A673 (cell line): ENCODE measurements at places on chromosomes 6 and 20.

GRCh38 chr6:20693466-20694063 is 159.3 kb downstream of the CDKAL1 start:
- DNase-seq, result no peak

DNA sequence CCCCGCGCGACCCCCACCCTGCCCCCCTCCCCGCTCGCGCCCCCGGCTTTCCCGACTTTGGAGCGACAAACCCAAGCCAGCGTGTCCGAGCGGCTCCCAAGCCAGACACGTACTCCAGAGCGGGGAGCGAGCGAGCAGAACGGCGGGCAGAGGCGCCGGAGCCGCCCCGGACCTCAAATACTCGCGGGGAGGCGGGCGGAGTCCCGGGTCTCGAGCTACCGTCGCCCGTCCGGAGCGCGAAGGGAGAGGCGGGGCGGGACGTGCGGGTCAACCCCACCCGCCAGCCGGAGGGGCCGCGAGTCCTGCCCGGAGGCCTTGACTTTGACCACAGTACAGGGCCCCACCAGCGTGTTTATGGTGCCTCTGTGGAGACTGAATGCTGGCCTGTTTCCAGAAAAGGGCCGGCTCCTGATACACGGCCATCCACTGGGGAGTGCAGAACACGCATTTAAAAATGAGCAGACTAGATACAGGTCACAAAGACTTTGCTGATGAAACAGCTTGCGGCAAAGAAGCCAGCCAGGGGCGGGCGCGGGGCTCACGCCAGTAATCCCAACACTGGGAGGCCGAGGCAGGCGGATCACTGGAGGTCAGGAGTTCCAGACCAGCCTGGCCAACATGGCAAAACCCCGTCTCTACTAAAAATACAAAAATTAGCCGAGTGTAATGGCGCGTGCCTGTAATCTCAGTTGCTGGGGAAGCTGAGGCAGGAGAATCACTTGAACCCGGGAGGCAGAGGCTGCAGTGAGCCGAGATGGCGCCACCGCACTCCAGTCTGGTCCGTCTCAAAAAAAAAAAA is at the start of gene SERPINB6:
TSS of gene SERPINB6 (minus strand) at position 148 of the 799 bp plus-strand sequence. CDS start 12,235 bp downstream, outside the sequence.
- DNase-seq, result peak; percentile 58

DNA sequence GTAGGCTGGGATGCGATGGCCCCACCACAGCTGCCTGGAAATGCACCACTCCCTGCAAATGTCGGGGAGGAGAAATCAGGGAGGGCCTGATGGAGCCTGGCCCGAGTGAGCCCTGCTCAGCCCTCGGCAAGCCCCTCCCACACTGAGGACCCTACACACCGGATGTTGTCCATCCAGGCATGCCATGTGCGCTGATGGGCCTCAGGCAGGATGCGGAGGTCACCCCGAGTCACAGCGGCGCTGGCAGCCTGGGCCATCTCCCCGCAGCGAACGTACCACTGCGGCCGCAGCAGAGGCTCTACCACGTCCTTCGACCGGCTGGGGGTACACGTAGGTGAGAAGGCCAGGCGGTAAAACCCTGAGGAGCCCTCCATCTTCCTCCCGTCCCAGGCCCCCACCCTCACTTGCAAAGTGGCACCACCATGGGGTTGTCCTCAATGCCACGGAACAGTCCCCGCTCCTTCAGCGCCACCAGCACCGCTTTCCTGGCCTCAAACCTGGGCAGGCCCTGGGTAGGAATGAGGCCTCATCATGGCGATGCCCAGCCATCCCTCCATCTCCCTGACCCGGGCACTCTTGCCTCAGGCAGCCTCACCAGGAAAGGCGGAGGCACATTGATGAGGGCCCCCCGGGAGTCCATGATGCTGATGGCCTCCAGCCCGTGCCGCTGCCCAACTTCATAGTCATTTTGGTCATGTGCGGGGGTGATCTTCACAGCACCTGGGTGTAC is 5.2 kb upstream of the VWA7 start:
- DNase-seq, result no peak

DNA sequence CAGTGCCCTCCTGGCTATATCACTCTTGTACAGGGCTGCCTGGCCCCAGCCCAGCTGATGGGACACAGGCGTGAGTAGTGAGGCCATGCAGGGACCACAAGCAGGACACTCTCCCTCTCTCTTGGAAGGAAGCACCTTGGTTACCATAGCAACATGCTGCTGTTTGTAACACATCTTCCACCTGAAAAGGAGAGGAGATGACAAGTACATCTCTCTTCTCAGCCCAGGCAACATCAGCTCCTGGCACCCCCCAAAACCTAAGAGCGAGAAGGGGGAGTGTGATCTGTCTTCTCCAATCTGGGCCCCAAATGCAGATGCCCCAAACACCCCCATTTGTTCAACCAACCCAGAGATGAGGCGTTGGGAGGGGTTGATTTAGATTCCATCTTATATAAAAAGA is 49.9 kb downstream of the KCNB1 start:
- no peak for DNase-seq

DNA sequence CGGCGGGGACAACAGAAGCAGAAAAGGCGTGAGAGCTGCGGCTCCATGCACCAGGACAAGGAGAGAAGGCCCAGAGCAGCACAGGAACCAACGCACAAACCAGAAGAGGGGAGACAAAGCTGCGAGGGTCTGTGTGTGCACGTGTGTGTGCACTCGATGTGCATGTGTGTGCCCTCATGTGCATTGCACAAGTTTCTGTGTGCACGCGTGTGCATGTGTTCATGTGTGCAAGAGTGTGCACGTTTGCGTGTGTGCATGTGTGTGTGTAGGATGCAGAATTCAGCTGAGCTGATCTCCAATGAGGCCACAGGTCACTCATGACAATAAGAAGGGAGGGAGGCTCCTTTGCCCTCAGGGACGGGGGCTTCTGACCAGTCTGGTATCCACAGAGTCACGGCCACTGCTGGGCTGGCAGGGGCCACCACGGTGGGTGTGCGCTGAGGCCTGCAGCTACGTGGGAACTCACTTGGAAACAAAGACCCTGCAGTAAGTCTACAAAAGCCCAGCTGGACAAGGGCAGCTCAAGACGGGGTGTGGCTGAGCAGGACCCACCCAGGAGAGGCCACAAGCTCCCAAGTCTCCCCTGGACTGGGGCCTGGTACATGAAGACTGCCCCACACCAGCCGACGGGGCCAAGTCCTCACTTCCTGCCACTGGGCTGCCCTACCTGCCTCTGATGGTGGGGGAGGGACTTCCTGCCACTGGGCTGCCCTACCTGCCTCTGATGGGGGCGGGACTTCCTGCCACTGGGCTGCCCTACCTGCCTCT is 48.1 kb upstream of the CHRNA4 start:
- DNase-seq, result no peak

GRCh38 chr6:23371132-23371915 is 754.7 kb upstream of the NRSN1 start:
- no peak for DNase-seq

- peak; percentile 23 for DNase-seq
Measured at GRCh38 chr6:17768388-17768787, 61.7 kb upstream of the NUP153 start.

DNA sequence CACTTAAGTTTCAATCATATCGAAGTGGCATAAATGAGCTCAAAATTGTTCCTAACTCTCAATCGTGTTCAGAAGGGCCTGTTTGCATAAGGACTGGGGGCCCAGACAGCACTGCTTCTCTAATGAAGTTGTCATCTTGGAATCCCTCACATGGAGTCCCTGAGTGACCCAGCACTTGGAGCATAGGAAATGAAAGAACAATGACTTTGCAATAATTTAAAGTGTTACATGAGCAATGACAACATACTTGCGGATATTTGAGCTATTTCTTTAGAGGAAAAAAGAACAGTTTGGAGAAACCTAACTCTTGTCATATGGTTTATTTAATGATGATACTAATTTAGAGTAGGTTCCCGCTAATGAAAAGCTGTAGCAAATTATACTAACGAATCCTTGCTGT is 239.9 kb downstream of the TSHZ2 start:
- DNase-seq, result no peak
